Body of pancreas (tissue), 4 donors: ENCODE measurements at places on chromosomes 16 and 17.

- DNase-seq = no peak
Observed at GRCh38 chr16:51197953-51198748, 47.1 kb upstream of the SALL1 start.

- DNase-seq = no peak
Observed at GRCh38 chr16:84718-85406, 6.8 kb downstream of the MPG start.

- no peak for DNase-seq
Observed at GRCh38 chr16:50999181-50999580, 151.9 kb downstream of the SALL1 start.

DNA sequence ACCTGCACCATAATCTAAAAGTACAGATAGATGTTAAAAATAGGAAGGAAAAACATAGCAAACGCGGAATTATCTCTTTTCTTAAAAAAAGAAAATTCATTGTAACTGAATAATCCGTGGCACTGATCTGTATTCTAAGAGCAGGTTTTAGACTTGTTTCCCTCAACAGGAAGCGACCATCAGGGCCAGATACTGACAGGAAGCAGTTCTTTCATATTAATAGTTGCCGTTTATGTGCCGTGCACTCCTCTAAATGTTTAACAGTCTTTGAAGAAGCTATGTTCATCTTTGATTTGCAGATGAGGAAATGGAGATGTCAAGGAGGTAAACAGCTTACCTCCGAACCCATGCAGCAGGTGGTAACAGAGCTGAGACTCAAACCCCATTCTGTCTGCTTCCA, 23.6 kb downstream of the DYNLRB2 start:
- DNase-seq = no peak

GRCh38 chr17:79844869-79845600, 5.8 kb upstream of the CBX4 start:
- peak; percentile 62 for DNase-seq

GRCh38 chr16:78230832-78231231, 131.4 kb downstream of the WWOX start:
- DNase-seq = no peak

DNA sequence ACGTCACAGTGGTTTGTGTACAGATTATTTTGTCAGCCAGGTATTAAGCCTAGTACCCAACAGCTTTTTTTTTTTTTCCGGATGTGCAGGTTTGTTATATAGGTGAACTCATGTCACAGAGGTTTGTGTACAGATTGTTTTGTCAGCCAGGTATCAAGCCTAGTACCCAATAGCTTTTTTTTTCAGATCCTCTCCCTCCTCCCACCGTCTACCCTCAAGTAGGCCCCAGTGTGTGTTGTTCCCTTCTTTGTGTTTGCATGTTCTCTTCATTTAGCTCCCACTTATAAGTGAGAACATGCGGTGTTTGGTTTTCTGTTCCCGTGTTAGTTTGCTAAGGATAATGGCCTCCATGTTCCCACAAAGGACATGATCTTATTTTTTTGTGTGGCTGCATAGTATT, 19.9 kb downstream of the RPTOR start:
- DNase-seq = no peak

DNA sequence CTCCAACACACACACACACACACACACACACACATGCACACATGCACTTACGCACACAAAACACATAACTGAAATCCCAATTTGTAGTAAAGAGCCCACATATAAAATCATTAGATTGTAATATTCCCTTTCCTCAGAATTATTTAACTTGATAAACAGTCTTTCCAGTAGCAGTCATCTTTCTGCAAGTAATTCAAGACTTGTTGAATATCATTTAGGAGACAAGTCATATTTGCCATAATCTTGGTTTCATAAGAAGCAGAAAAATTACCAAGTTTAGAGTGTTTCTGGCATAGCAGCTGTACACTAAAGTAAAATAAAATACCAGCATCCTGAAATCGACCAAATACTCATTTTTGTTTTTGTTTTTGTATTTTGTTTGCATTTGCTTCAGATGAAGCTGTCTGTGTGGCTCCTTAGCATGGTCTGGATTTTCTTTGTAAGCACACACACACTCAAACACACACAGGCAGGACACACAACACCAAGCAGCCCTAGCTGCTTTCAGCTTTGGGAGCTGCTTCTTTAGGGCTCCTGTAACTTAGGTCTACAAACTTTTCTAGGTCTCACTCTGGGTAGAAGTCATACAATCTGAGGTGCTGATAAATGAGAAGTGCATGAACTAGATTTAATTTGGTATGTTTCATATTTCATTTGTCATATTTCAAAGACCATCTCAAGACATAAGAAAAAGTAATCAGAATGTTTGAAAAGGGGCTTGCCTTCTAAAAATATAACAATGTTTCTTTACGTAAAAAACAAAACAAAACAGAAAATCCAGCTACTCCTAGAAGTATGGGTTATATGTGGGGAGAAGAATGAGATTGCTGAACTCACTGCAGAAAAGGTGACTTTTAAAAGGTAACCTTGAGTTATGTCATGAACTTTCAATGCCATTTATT, 3.0 kb downstream of the SALL1 start:
- DNase-seq = no peak

DNA sequence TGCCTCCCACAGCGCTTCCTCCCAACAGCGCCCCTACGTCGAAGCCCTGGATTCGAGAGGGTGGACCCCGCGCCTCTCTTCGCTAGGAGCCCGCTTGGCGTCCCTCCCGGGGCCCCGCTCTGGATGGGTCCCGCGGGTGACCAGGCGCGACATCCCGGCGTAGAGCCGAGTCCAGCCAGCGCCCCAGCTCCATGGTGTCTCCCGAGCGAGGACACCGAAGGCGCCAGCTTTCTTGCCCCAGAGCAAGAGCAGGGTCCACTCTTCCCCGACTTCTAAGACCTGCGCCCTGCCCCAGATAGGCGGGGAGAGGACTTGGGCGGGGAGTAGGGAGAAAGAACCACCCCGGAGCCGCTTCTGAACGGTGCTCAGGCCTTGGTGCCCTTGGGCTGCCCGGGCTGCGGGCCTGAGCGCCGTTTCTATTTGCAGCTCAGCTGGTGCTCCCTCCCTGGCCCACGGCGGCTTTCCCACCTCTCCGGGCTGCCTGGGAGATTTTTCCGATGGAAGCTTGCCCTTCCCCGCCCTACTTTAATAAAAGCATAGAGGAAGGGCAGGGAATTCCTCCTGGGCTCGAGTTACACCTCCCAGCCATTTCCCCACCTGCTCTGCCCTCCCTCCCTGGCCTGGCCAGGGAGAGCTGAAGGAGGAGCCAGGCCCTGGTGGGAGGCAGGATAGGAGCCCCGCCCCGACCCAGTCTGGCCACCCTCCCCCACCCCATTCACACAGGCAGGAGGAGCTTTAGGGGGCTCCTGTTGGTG, 1.8 kb downstream of the MMP15 start:
- DNase-seq = peak; percentile 58

GRCh38 chr17:38892620-38893019, 22.8 kb downstream of the LASP1 start:
- no peak for DNase-seq

- DNase-seq = no peak
Observed at GRCh38 chr16:47013910-47014309, 40.4 kb upstream of the DNAJA2 start.

- DNase-seq = no peak
Observed at GRCh38 chr16:31430380-31431052, 2.4 kb upstream of the COX6A2 start.

- DNase-seq = no peak
Observed at GRCh38 chr17:10745231-10745630, 15.4 kb upstream of the TMEM220 start.

DNA sequence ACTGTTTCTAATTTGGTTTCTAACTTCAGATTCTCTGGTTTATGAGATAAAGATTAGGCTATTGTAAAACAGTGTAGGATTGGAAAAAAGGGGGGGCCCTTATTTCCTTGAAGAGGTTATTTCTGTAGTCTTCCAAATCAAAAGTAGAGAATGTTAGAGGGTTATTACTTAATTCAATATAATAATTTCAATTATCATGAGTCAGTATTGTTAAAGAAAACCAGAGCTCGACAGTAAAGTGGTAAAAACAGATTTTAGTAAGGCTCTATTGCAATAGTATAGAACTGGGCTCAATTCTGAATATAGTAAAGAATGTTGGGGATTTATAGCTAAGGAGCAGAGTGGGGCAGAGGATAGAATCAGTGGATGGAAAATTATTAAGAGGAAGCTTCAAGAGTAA, 140.0 kb downstream of the TANC2 start:
- DNase-seq = no peak

- no peak for DNase-seq
Observed at GRCh38 chr16:50188619-50189136, 35.6 kb downstream of the TENT4B start.

GRCh38 chr17:12358477-12358876, 307.2 kb upstream of the MYOCD start:
- DNase-seq = no peak

DNA sequence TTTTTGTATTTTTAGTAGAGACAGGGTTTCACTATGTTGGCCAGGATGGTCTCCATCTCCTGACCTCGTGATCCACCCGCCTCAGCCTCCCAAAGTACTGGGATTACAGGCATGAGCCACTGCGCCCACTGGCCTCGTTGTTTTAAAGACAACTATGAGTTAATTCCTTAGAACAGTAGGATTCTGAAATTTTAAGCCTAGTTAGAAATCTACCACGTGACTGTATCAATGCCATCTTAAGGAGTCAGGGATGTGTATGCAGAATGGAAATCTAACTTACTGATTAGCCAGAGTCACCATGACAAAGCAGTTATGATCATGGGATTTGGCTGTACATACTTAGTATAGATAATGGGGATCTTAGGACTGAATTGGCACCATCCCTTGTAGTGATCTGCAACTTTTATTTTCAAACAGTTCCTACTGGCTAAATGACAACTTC, 2.8 kb downstream of the CEP20 start:
- no peak for DNase-seq

GRCh38 chr17:63480192-63480784, 3.4 kb downstream of the ACE start:
- no peak for DNase-seq

- no peak for DNase-seq
Observed at GRCh38 chr16:10114409-10114808, 67.8 kb downstream of the GRIN2A start.

- no peak for DNase-seq
Observed at GRCh38 chr16:48611329-48612137, 1.6 kb upstream of the N4BP1 start.

DNA sequence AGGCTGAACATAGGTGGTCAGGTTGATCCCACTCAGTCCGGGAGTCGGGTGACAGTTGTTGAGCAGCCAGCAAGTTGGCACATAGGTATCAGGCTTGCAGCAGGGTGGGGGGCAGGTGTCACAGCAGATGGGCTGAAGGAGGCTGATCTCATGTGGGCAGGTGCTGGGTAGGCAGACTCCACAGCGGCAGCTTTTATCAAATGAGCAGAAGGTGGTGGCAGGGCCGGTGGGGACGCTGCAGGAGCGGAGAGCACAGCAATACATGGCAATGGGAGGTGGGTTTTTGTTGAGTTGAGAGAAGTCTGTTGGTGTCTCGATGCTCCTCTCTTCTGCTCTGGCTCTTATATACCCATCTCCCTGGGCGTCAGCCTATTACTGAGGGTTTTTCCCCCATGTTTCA, at the start of gene KRTAP3-1:
TSS of gene KRTAP3-1 (minus strand) at position 318 of the 400 bp plus-strand sequence. CDS start at position 264, 54 bp downstream.
- no peak for DNase-seq

DNA sequence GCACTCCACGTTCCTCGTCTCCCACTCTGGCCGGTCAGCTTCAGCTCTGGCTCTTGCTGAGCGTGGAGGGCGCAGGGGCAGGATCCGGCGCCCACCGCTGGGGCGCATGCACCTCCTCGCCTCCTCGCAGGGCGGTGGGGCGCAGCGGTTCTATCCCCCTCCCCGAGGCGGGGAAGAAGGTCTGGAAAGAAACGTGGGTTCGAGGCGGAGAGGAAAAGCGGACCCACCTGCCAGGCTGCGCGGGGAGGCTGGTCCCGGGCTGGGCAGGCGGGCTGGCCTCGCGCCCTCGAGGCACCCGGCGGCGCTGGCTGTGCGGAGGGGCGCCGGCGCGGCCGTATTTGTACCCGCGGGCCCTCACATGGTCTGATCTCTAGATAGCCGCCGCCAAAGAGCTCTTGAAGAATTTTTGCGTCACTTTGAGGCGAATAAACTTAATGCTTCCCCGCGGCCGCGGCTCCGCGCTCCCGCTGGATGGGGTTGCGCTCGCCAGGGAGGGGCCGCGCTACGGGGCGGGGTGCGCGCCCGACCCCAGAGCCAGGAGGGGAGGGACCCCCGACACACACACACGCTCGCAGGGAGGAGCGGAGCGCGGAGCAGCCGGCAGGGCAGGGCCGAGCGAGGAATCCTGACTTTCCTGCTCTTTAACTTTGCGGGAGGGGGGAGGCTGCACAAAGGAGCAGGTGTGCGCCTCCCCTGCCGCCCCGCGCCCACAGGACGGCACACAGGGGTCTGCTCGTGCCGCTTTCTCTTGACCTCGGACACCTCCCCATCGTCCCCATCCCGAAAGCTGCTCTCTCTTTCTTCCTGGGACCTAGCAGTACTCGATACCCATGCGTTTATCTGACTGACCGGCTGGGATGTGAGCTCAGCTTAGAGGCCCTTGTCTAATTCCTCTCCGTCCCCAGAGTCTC, at the start of gene SLC6A4:
TSS of gene SLC6A4 (minus strand) at position 312 of the 911 bp plus-strand sequence. CDS start 13,739 bp downstream, outside the sequence.
- DNase-seq = no peak

DNA sequence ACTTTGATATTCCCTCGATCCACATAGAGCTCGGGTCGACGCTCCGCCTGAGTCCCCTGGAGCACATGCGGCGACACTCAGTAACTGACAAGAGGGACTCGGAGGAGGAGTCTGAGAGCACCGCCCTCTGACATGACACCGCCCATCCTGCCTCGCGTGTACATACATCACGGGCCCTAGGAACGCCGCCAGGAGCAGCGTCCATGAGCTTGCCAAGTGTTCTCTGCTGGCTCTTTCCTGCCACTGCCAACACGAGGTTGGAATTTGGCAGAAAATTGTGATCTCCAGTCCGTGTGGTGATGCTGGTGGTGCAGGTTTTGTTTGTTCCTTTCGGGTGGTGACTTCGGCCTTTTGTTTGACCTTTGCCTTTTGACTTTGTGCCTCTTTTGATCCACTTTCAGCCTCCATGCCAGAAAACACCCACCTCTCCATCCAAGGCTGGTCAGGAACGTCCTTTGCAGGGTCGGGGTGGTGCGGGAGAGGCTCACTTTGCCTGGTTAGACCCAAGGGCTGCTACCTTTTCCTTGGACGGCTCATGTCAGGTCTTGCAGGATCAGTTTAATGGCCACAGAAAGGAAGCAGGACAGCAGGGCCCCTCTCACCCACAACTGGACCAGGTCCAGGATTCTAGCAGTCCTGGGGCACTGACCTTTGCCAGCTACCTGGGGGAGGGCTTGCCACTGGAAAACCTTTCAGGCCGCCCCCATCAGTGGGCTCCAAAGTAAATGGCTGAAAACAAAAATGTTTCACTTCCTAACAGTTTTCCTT, 27.6 kb downstream of the ELAC2 start:
- DNase-seq = no peak
